ENCODE measurements at places on chromosomes 1 and 21.

DNA sequence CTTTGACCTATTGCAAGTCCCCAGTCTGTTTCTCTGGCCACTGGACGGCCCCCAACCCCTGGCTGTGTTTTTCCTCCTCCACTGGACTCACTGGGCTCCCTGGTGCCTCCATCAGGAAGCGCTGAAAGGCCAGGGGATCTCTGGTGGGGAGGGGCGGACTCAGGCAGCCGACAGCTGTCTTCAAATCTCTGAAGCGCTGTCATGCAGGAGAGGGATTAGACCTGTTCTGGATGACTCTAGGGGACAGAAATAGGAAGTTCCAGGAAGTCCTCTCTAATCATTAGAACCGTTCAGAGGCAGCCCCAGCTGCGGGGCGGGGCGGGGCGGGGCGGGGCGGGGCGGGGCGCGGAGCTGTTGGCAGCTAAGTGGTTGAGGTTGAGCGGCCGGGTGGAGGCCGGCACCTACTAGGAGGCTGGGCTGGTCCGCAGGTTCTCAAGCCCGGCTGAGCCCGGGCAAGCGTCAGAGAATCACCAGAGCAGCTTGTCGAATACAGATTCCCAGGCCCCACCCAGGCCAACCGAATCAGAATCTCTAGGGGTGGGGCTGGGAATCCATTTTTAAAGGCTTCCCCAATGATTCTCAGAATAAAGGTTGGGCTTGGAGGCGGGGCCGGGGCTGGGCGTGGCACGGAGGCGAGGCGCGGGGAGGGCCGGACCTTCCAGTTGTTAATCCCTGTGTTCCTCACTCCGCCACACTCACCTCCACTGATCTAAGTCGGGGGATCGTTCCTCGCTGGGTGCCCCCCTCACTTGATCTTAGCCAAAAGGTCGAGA lies 11.4 kb upstream of the PHLDA3 start:
- DNase-seq: peak; percentile 70

- DNase-seq: no peak
These were observed 917 bp downstream of the MEX3A start for GRCh38 chr1:156081180-156081916.

DNA sequence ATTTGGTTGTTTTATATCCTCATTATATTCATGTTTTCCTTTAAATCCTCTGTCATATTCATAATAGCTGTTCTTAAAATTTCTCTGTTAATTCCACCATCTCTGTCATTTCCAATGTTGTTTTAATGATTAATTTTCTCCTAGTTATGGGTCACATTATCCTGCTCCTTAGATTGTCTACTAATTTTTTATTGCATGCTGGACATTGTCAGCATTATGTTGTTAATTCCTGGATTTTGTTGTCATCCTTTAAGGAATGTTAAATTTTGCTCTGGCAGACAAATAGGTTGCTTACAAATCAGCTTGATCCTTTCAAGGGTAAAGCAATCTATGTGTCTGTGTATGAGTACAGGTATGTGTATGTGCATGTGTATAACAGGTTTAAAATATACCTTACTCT lies 393.8 kb upstream of the POU3F1 start:
- no peak for DNase-seq

DNA sequence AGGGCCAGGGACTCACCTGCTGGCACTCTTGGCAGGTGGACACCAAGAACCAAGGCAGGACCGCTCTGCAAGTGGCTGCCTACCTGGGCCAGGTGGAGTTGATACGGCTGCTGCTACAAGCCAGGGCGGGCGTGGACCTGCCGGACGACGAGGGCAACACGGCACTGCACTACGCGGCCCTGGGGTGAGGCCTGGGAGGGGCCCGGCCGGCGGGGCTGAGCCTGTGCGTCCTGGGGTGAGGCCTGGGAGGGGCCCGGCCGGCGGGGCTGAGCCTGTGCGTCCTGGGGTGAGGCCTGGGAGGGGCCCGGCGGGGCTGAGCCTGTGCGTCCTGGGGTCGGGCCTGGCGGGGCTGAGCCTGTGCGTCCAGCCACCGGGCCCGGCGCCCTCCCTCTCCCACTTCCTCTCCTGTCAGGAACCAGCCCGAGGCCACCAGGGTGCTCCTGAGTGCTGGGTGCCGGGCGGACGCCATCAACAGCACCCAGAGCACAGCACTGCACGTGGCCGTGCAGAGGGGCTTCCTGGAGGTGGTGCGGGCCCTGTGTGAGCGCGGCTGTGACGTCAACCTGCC lies 4.6 kb upstream of the MMP23B start:
- DNase-seq: no peak

- peak; percentile 80 for DNase-seq
These were observed 4.6 kb downstream of the KLHDC8A start for GRCh38 chr1:205351984-205352713.

DNA sequence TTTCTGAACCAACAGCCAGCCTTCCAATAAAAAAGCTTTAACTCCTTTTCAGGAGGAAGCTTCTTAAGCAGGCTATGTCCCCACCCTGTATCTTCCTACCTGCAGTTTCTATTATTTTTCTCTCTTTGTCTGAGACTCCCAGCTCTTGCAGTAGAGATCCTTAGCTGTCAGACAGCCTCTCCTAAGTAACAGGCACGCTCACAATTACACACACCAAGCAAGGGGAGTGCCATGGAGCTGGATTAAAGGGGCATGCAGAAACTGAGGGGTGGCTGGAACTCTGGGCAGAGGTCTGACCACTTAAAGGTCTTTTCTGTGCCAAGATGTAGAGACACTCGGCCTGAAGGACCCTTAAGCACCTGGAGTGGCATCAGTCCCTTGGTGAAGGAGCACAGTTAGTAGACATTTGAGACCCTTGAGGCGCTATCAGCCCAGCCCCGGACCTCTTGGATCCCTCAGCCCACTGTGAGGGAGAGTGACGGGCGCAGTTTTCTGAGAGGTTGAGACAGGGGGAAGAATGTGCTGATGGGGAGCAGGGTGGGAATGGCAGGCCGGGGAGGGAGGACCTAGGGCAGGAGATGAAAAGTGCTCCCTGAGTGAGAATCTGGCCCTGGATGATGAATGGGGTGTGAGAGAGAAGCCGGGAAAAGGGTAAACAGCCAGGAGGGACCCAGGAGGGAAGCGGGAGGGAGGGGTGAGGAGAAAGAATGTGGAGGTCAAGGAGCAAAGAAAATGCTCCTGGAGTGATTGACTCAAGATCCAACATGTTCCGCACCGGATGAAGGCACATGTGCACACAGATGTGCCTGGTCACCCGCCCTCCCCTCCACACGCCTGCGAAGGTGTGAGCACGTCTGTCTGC lies 13.3 kb downstream of the PLXNA2 start:
- no peak for DNase-seq

DNA sequence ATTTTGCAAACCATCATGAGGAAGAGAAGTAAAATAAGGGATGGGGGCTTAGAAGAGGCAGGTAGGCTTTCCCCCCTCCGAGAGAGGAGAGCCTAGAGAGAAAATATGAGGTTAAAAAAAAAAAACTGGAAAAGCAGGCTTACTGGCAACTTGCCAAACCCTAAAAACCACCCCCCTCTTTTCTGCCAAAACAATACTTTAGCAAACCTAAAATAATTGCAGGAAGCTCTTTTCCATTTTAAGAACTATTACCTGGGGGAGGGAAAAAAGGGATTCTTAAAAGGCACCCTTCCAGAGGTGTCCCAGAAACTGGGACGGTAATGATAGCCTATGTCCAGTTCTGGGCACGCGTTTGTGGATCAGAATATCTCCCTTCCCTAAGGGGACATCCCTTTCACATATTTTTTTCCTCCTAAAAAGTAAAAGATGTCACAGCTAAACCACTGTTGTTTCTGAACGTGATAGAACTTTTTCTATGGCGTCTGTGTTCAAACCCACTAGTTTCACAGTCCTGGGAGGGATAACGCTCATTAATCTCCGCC lies 1.1 kb upstream of the NFIA start:
- DNase-seq: no peak

- DNase-seq: no peak
These were observed 97.9 kb downstream of the GIPC2 start for GRCh38 chr1:78143673-78144072.

DNA sequence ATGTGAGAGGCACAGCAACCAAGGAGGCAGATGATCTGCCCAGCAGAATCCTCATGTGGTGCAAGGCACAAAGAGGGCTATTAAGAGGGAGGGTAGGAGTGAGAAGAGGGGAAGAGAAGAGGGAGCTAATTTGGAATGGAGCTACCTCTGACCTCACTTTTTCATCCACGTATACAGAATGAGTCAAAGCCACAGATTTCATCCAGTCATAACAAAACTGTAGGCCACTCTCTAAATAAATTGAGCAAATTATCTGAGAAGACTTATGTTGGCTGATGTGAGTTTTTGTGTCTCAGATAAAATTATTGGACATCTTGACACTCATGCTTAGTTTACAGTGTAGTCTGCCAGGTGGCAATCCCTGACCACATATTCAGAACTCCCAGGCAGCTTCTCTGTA lies 325.6 kb downstream of the TTLL7 start:
- DNase-seq: no peak

DNA sequence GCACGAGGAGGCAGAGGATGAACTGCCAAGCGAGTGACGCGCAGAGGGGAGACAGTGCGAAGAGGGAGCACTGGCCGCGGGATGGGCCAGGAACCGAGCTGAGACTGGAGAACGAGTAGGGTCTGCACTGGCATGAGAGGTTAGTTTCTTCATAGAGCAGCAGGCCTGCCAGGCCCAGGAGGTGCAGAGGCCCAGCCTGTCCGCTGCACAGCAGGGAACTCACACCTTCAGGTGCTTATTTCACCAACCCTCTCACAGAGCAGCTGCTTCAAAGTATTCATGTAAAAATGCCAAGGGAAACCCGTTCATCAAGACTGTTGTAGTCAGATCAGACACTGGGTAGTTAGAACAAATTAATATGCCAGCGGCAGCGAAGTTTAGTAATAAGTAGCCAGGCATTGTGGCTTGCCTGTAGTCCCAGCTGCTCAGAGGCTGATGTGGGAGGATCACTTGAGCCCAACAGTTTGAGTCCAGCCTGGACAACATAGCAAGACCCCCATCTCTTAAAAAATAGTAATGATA lies 144.5 kb downstream of the SLC45A1 start:
- DNase-seq: no peak

DNA sequence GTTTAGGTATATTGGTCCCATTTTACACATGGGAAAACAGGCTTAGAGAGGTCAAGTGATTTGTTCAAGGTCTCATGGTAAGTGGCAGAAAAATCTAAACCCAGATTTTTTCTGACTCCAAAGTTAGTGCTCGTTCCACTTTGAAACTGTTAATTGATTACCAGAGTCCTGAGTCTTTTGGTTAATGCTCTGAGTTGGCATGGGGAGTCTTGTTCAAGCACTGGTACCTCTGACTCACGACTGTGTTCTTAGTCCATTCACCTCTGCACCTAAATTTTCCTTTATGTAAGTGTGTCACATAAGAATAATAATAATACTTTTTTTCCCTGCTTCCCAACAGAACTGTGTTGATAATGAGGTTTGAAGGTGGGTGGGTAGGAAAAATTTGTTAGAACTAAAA lies 59.3 kb downstream of the VANGL2 start:
- no peak for DNase-seq

- DNase-seq: peak; percentile 29
These were observed 9.8 kb downstream of the NHLH1 start for GRCh38 chr1:160376525-160377131.

Data from COR-L47 (cell line).